ENCODE measurements at places on chromosomes 4 and X.
A peak's percentile ranks its signal among the peaks of the same experiment; 100 is the strongest.

- peak; percentile 64 for DNase-seq
Observed at GRCh38 chr4:77818073-77818601, 1.0 kb downstream of the CNOT6L start.

- DNase-seq = no peak
Observed at GRCh38 chr4:30972542-30972941, 252.4 kb downstream of the PCDH7 start.

DNA sequence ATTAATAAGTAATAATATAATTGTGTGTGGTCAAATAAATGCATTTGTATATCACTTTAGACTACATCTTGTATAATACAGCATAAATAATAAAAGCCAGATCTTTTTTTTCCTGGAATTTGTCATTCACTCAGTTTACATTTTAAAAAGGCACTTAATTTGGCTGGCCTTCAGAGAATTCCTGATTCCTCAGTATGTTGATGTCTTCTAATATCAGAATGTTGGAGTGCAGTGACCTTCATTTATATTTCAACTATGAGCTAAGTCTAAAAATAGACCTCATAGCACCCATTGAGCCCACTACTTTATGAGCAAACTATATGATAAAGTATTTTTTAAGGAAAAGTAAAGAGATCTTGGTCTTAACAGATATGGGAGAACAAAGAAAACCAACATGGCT lies 27.8 kb downstream of the ZNF330 start:
- no peak for DNase-seq

GRCh38 chr4:152138451-152138850 lies 377.6 kb upstream of the GATB start:
- DNase-seq = no peak

DNA sequence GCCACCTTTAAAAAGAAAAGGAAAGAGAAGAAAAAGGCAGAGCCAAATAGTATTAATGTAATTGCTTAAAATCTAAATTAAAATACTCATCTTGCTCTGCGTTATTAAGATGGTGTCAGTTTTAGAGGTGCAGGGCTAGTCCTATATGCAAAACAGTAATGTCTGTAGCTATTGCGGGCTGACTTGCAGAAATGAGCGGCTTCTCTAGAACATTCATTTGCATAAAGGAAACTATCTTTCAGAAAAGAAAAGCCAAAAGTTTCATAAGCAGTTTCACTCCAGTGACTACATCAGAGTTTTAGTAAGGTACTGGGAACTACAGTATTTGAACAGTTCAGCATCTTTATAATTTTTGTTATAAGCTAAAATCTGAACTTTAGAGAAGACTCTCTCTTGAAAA lies 6.0 kb downstream of the SMAD1 start:
- no peak for DNase-seq

DNA sequence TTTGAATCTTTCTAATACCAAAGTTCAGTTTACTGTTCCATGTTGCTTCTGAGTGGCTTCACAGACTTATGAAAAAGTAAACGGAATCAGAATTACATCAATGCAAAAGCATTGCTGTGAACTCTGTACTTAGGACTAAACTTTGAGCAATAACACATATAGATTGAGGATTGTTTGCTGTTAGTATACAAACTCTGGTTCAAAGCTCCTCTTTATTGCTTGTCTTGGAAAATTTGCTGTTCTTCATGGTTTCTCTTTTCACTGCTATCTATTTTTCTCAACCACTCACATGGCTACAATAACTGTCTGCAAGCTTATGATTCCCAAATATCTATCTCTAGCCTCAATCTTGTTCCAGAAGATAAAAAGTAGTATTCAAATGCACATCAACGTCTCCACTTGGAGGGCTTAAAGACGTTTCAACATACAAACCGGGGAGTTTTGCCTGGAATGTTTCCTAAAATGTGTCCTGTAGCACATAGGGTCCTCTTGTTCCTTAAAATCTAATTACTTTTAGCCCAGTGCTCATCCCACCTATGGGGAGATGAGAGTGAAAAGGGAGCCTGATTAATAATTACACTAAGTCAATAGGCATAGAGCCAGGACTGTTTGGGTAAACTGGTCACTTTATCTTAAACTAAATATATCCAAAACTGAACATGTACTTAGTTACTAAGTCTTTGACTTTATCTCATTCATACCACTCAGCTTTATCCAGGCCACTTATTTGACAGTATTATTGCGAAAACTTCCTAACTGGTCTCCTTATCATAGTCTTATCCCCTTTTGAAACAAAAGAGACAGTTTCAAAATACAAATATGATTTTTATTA lies 3.6 kb upstream of the AFP start:
- no peak for DNase-seq

Data from epithelial cell of proximal tubule (primary cell).